ENCODE measurements at places on chromosomes 16 and 17. TPM values are rescaled to one million over a fixed set of nuclear protein-coding genes. Genes with fewer than 3 reads are reported as not detected.

The TMEM238L gene
- total RNA-seq = not detected

The TBX2 gene
- under 0.01 TPM for total RNA-seq

The NUDT7 gene
- 4.4 TPM for total RNA-seq

The TEKT3 gene
- total RNA-seq = not detected

The CFAP97D1 gene
- not detected for total RNA-seq

The DHX58 gene
- total RNA-seq = 2.4 TPM

The SBK1 gene
- total RNA-seq = not detected

The CCL14 gene
- total RNA-seq = not detected

The MEOX1 gene
- 0.65 TPM for total RNA-seq

The SCGB1C2 gene
- total RNA-seq = not detected

The MYCBPAP gene
- 2.0 TPM for total RNA-seq

The GINS2 gene
- total RNA-seq = 5.9 TPM

The TBC1D24 gene
- total RNA-seq = 6.3 TPM

The OTOP3 gene
- not detected for total RNA-seq

The C16orf92 gene
- total RNA-seq = not detected

The ABCC3 gene
- total RNA-seq = 0.39 TPM

The CCDC78 gene
- total RNA-seq = 5.5 TPM

The CES1 gene
- total RNA-seq = not detected

The AARS1 gene
- total RNA-seq = 97.6 TPM

The KRT33A gene
- total RNA-seq = not detected

The TP53TG3F gene
- not detected for total RNA-seq

The CD68 gene
- total RNA-seq = 3.3 TPM

The TMEM204 gene
- total RNA-seq = not detected

The PRPSAP2 gene
- 33.4 TPM for total RNA-seq

The CASKIN2 gene
- total RNA-seq = 9.3 TPM

The TMC7 gene
- 0.39 TPM for total RNA-seq

The FBXO39 gene
- total RNA-seq = not detected

The PRCD gene
- total RNA-seq = 0.43 TPM

The HOXB8 gene
- not detected for total RNA-seq

The ARL5C gene
- not detected for total RNA-seq

The KRTAP9-8 gene
- not detected for total RNA-seq

The GSE1 gene
- 22.0 TPM for total RNA-seq

The CDK12 gene
- total RNA-seq = 37.8 TPM

The SPAG5 gene
- 8.6 TPM for total RNA-seq

The ADAP2 gene
- total RNA-seq = 0.39 TPM

The METRN gene
- total RNA-seq = 56.1 TPM

The C17orf67 gene
- total RNA-seq = 1.3 TPM

The HCRT gene
- not detected for total RNA-seq

The PRDM7 gene
- not detected for total RNA-seq

The SLC39A11 gene
- 19.7 TPM for total RNA-seq

The RRN3 gene
- total RNA-seq = 21.6 TPM
